Right ventricle myocardium superior (tissue), 1 donor: ENCODE measurements at places on chromosomes 6 and 20. TPM values are rescaled to one million over a fixed set of nuclear protein-coding genes. Genes with fewer than 3 reads are reported as not detected.

GRCh38 chr6:157825243-157825904 lies 2.3 kb downstream of the SNX9 start:
- no peak for DNase-seq

Gene CPNE5
- 10.0 TPM for total RNA-seq

DNA sequence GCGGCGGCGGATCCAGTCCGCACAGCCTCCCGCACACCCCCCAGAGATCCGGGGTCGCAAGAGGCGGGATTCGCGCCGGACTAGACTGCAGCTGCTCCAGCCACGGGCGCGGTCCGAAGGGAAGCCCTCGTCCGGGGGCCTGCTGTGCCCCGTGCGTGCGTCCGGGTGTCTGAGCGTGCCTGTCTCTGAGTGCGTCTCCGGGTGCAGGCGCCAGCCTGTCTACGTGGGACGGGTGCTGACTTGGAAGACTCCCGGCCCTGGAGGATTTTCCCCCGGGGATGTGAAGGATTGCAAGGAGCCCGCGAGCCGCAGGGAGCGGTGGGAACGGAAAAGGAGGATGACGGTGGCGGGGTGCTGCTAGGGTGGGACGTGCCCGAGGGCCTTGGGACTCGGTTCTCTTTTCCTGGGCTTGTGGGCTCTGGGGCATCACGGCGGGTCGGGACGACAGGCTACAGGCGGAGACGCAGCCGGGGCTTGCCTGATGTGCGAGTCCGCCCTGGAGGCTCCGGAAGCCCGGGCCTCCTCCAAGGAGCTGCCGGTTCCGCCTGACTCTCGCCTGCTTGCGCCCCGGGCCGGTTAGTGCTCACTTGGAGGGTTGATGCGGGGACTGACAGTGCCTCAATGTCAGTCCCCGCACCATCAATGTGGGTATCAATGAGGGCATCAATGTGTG lies 5.7 kb downstream of the MAFB start:
- peak; percentile 67 for DNase-seq

DNA sequence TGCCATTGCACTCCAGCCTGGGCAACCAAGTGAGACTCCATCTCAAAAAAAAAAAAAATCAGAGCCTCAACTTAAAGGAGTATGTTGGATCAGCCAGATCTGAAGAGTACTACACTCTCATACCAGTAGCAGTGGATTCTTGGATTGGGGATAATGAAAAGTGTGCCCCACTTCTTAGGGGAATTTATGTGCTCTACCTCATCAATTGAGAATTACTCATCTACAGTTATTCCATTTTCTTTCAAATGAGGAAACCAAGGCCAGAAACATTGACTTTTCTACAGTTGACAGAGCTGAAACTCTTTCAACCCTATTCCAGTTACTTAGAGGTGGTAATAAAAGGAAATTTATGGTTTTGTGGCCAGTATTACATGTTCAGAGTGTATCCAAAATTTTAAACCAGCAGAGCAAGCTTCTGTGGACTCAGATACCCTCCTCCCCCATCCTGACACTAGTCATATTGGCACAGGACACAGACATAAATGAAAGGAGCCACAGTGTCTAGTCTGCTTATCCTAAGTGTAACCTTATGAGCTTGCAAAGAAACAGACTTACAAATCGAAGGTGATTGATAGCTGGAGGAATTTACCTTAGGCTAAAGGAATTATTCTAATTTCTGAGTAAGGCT lies 51.2 kb downstream of the ORC3 start:
- no peak for DNase-seq

GRCh38 chr20:47124181-47124717 lies 229.6 kb downstream of the EYA2 start:
- no peak for DNase-seq

GRCh38 chr6:12039540-12040459 lies 27.7 kb downstream of the HIVEP1 start:
- no peak for DNase-seq

DNA sequence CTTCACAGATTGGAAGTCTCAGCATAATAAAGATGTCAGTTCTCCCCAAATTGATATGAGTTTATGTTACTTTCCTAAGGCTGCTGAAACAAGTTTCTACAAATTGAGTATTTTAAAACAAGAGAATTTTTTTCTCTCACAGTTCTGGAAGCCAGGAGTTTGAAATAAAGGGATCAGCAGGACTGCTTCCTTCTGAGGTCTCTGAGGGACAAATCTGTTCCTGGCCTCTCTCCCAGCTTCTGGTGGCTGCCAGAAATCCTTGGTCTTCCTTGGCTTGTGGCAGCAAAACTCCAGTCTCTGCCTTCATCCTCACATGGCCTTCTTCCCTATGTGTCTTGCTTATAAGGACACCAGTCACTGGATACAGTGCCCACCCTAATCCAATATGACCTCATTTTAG lies 136.1 kb downstream of the TFAP2A start:
- no peak for DNase-seq

Gene TRIM39
- 6.2 TPM for total RNA-seq

- DNase-seq: no peak
These were observed 290.0 kb downstream of the TBC1D7 start for GRCh38 chr6:13038315-13038714.

- DNase-seq: no peak
These were observed 107.0 kb downstream of the POPDC3 start for GRCh38 chr6:105072798-105073199.

Gene HTR1E
- not detected for total RNA-seq

GRCh38 chr20:20744170-20744725 lies 31.8 kb upstream of the RALGAPA2 start:
- no peak for DNase-seq

Gene LHFPL5
- total RNA-seq: not detected

Gene C20orf141
- not detected for total RNA-seq

GRCh38 chr6:22333802-22334201 lies 37.0 kb upstream of the PRL start:
- no peak for DNase-seq

GRCh38 chr6:136786658-136787057 lies 5.6 kb downstream of the MAP3K5 start:
- no peak for DNase-seq

Gene AVP
- total RNA-seq: 0.51 TPM

GRCh38 chr20:37954626-37955025 lies 51.7 kb downstream of the VSTM2L start:
- no peak for DNase-seq

DNA sequence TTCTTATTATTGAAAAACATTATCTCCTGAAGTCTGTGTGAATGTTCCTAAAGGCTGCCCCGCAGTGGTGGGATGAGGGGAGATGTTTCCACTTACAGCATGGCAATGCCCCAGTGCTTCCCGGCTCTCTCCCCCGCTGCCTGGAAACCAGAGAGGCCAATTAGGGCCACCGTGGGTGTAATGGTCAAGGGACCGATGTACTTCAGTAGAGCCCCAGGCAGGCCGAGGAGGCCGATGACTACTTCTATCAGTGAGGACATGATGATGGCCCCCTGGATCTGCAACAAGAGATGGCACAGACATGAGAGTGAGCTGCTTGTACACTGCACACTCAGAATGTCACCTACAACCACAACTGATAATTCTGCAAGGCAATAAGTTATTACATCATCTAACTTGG lies 117.8 kb downstream of the SLC23A2 start:
- no peak for DNase-seq

DNA sequence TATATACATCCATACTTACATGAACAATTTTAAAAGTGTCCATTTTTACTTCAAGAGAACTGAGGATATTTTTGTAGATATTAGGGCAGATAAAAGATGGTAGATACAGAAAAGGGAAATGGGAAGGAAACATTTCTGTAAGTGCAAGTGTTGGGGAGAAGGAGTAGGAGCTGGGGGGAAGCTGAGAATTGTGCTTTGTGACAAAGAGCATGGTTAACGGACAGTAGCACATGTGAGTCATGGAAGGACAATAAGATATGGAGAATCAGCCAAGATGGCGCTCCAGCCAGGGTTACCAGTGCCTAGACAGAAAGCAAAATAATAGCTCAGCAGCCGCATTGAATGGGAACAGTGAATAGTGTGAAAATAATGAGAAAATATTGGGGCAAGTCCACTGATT lies 12.7 kb upstream of the HLA-DRB1 start:
- no peak for DNase-seq
